K562 (cell line): ENCODE measurements at places on chromosomes 5 and 9.

DNA sequence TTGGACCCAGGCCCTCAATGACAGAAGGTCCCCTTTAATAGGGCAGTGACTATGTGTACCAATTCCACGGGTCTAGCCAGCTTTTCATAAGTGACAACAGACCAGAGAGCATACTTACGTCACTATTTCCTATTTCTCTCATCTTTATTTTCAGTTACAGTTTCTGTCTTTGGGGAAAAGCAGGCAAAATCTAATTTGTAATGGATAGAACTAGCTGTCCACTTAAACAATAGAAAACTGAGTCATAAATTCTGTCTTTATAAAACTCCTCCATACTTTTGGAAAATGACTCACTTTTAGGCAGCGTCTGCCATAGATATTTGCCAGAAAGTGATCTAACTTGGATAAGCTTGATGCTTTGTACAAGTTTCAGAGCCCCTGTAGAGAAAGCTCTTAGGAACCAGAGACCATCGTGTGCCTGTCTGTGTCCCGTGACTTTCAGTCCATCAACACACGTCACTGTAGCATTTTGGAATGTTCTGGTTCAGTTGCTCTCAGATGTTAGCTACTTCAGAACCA, 101.9 kb downstream of the F2RL2 start:
- no peaks in the 10 kb centered on the region for H3K27me3 ChIP-seq
- no peaks in the 10 kb centered on the region for H3K36me3 ChIP-seq
- H3K4me1 ChIP-seq = peaks cover 3% of the 10 kb centered on the region; the same call in 1 of the 3 replicates
- no peak for DNase-seq

DNA sequence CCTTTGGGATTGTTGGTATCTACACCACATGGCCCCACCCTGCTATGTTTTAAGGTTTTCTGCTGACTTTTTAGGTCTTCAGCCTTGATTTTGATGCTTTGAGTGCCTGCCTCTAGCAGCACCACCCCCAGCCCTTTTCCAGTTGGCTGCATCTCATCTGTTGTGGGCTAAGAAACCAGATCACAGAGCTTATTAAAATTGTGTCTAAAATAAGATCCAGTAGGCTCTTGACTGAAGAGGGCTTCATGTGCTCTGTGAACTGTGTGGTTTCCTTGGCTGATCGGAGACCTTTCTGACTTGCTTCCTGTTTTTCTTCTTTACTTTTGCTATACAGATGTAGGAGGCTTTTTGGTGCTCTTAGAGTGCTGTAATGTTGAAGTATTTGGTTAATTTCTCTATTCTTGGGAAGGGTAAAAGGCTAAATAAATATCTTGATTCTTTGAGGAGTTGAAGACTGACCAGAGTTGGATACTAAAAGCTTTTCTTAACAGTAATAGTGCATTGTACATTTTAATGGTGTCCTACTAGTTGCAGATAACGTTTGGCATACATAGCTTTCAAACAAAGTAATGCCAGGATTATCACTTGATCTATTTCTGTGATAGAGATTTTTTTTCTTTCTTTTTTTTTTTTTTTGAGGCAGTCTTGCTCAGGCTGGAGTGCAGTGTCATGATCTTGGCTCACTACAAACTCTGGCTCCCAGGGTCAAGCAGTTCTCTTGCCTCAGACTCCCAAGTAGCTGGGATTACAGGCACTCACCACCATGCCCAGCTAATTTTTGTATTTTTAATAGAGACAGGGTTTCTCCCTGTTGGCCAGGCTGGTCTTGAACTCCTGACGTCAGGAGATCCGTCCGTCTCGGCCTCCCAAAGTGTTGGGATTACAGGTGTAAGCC, 4.5 kb downstream of the UBE2D2 start:
- peaks cover 67% of the 10 kb centered on the region for H3K36me3 ChIP-seq
- 0 out of 2 replicates have a peak overlapping the region, but pooled peaks have one; percentile 2 for H3K4me3 ChIP-seq
- DNase-seq = no peak

DNA sequence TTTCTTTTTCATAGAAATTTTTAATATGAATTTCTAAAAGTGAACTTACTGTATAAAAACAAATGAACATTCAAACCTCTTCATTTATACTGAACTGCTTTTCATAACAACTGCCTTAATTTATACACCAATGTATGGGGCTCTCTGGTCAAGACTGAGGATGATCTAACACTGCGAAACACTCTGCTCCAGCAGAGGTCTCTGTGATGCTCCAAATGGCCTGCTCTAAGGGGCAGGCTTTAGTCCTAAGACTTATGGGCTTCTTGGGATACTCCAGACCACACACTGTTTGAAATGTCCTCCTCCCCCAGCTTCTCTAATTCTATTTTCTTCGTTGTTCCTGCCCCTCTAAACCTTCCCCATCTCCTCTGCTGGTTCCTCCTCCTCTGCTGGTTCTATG, 58.5 kb downstream of the LIFR start:
- no peaks in the 10 kb centered on the region for H3K4me1 ChIP-seq
- peaks cover 4% of the 10 kb centered on the region for H3K27me3 ChIP-seq
- DNase-seq = no peak

DNA sequence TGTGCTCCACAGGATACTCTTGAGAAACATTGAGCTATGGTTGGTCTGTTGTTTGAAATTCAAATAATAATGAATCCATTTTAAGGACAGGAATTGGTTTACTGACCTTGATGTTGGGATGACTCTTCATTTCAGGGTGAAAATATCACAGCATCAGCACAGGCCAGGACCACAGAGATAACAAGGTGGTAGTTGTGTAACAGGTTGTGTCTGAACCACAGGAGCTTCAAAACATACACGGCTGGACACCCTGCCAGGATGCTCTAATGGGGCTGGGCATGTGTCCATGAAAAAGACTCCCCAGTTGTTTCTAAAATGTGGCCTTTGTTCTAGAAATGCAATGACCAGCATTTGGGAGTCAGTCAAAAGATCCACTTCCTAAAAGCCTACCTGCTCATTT, 69.8 kb downstream of the ACO1 start:
- peaks cover 16% of the 10 kb centered on the region; the same call in 1 of the 3 replicates for H3K36me3 ChIP-seq
- no peak overlapping the region for H3K4me3 ChIP-seq
- H3K27me3 ChIP-seq = no peaks in the 10 kb centered on the region

DNA sequence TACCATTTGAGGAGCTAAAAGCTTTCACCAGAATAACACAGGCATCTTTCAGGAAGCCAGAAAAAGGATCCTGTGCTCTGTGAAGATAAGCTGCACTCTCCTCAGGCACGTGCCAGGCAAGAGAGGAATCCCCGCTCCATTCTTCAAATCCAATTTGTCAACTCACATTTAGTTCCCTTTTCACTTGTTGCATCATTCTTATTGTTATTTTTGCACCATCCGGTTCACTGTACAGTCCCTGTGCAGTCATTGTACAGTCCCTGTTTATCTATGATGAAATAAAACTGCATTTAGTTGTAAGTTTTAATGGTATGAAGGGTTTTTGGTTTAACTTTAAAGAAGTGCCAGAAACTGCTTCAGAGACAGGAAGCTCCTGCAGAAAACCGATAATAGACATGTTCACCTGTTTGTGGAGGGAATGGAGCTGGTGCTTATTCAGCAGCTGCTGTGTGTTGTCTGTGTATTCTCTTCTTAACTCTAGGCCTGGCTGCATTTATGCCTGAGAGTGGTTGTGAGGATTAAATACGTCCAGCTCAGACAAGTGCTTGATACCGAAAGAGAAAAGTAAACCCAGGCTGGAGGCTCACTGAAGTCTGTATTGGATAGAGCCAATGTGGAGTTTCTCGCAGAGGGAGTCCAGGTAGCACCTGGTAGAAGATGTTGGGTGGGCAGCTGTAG, 22.4 kb downstream of the IFNW1 start:
- no peaks in the 10 kb centered on the region for H3K27me3 ChIP-seq
- no peaks in the 10 kb centered on the region for H3K36me3 ChIP-seq
- DNase-seq = no peak
- no peaks in the 10 kb centered on the region for H3K4me1 ChIP-seq
- no peak overlapping the region for H3K4me3 ChIP-seq
